ENCODE measurements at places on chromosomes 4 and X. TPM values are rescaled to one million over a fixed set of nuclear protein-coding genes. Genes with fewer than 3 reads are reported as not detected.

GRCh38 chrX:87517571-87518141, at the start of gene KLHL4:
Gene KLHL4 (plus strand): TSS chrX:87517802. CDS start chrX:87517894, 92 bp downstream.
- DNase-seq, result no peak

NPNT gene
- 41.8 TPM for polyA plus RNA-seq

CRMP1 gene
- 7.0 TPM for polyA plus RNA-seq

DNA sequence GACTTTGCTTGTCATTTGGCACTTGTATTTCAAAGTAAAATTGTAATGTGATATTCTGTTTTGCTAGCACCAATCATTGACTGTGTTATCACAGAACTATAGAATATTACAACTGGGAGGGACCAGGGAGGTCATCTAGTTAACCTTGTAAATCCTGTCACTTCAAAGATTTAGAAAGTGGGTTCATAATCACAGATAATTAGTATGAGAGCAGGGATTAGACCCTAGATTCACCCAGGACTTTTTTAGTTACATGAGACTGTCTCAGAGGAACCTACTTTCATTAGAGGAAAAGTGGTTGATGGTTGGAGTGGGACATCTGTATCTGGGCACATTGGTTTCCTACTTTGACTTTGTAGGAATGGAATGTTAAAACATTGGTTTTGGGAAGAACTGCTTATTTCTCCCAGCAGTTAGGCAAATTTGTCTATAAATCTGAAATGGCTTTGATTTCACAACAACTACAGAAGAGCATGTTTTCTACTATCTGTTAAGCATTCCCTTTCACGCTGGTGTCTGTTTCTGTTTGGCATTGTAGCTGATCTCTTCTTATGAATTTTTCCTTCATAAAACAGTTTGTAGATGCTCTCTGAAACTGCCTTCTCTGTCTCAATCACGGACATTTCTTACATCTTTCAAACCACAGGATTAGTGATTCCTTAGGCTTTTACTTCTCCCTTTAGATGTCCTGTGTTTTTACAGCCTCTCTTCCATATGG, 144.1 kb downstream of the DIPK2B start:
- no peak for DNase-seq

- DNase-seq, result no peak
Measured at GRCh38 chr4:77286906-77287305, 129.9 kb downstream of the CCNG2 start.

DNA sequence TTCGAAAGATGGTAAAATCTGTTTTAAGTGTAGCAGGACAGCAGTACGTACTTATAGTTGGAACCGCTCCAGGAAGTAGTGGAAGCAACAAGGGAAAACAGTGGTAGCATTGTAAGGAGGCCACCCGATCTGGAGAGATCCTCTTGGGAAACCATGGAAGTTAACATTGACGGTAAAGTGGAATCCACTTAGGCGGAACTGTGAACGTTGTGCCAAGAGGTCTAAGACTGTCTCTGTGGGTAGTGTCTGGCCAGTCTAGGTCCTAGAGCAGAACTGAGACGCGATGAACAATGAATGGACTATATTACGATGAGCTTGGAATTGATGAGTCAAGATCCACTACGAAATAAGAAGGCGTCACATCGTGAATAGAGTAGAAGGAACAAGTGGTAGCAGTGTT, 124.0 kb downstream of the TENM3 start:
- DNase-seq, result no peak

DCAF12L2 gene
- polyA plus RNA-seq, result 0.14 TPM

DNA sequence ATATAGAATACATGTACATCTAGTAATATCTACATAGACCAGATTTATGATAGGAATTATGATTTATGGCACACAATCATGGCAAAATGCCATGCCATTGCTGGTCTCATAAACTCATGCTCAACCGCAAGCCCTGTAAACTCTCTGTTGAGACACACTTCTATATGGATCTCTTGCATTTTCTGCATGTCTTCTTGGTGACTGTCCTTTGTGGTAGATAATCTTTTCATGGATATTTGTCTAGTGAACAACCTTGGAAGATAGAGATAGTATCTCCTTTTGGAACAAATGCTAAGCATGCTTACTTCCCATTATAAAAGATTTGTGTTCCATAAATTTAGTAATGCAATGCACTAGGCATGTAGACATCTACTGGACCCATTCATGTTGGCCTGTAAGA, 328.0 kb downstream of the NAF1 start:
- DNase-seq, result no peak

DNA sequence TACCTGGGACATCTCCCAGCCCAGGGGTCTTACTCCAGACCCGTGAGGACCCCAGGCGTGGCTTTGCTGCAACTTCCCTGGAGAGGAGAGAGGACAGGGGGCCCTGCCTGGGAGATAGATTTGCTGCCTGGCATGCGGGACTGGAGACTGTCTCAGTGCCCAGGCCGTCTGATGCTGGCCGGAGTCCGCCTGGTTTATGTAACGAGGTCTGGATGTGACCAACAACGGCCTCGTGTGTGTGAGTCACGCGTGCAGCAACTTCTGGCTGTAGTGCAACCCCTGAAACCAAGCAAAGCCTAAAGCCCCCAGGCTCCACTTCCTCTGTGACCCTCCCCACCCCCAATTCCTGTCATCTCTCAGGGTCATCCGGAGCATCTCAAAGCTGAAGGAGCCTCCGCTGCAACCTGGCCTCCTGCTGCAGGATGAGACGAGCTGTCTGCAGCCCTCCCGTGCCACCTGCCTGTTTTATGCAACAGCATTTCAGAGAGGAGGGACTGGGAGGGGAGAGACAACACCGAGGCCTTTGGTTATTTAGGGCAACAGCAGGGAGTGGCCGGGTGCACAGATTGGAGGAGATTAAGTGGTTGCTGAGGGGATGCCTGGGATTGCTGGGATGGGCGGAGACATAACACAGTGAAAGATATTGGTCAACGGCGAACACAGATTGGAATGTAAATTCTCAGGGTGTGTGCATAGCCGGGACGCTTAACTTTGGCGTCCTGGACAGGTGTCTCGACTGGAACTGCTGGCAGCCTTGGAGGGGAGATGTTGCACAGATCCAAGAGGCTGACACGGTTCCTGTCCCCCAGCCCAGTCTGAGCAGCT, 16.0 kb downstream of the XG start:
- no peak for DNase-seq

ZNF711 gene
- polyA plus RNA-seq, result 20.6 TPM

DNA sequence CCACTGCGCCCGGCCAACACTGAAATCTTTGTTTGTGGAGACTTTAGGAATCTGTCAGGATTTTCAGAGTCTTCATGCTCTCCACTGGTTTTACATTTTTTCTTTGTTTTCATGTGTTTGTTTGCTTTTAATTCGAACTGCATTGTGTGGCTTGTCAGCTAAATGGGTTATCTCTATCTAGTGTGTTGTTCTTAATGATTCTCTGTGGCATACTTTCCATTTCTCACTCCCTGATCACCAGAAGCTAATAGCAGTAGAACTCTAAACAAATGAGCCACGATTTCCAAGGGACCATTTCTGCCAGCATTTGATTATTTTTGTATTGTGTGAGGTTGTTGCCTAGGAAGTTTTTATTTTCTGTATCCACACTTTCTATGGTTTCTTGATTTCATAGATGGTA, 352.4 kb downstream of the CAMK2D start:
- no peak for DNase-seq

- DNase-seq, result no peak
Measured at GRCh38 chr4:2812612-2813354, 19.9 kb downstream of the SH3BP2 start.

DNA sequence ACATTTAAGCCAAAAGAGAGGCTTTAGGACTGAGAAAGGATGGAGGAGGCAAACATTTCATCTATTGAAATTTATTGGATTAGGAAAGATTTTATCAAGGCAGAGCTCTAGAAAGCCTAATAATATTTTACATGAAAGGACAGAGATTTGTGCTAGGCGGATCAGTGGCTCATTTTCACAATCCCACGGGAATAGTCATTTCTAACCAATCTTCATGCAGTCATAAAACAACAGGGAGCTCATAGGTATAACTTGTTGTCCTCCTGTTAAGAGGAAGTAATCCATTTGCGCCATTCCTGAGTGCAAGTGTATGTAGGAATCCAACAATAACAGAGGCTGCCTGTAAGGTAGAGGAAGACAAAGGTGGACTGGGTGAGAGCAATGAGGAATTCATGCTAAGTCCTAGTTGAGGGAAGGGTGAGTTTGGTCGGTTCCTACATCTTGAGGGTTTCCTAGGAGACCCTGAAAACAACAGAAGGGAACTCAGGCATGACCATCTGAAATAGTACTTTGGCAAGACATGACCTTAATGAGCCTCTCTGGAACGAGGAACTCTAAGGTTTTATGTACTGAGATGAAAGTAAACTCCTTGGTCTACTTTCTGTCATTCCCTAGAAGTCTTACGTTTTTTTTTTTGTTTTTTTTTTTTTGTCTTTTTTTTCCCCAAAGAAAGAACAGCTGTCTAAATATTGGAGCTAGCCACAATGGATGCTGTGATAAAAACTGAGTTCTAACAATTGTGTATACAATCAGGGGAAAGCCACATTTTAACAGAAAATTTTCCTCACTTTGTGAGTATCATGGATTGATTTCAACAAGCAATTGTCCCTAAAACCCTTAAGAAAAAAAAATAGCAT, 89.7 kb downstream of the GEMIN8 start:
- no peak for DNase-seq

DNA sequence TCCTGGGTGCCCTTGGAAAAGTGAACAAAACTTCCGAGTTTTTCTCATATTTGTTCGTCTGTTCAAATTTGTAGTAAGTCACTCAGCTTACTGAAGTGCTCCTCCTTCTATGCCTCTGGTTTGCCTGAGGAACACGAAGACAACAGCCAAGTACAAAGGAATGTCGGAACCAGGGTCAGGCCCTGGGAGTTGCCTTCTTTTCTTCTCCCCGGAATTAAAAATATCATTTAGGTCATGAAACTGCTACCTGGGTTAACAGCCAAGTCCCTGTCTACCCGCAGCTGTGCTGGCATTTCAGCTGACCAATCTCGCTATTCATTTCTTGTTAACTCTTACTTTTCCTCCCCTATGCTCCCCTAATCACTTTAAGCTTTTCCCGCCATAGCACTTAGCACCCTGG, 137.6 kb upstream of the TEX13D start:
- DNase-seq, result no peak

GRCh38 chrX:69197690-69198089, 32.4 kb upstream of the PJA1 start:
- no peak for DNase-seq

MAGEA2B gene
- not detected for polyA plus RNA-seq

GRCh38 chr4:77015390-77015789, 60.4 kb downstream of the CCNI start:
- DNase-seq, result no peak

DNA sequence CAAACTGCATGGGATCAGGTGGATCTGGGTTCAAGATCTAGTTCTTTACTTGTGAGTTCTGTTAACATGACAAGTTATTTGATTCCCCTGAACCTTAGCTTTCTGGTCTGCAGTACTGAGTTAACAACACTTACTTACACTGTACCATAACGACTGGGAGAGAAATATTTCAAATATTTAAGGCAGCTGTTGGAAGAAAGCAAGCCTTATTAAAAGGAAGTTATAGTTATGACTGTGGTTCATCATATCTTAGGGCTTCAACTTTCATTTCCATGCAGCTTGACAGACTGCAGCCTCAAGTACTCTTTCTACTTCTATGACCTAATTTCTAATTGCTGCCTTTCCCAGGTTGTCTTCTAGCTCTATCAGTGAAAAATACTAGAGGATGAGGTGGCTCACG, 40.0 kb upstream of the PDGFRA start:
- no peak for DNase-seq

NOX1 gene
- 1.4 TPM for polyA plus RNA-seq

- DNase-seq, result no peak
Measured at GRCh38 chr4:80711956-80712355, 318.6 kb upstream of the BMP3 start.

RP2 gene
- 8.5 TPM for polyA plus RNA-seq

- no peak for DNase-seq
Measured at GRCh38 chr4:91064157-91064853, 937.1 kb downstream of the CCSER1 start.

- DNase-seq, result no peak
Measured at GRCh38 chr4:112766422-112766821, 129.5 kb downstream of the LARP7 start.

DUSP9 gene
- polyA plus RNA-seq, result 0.07 TPM

ETDB gene
- polyA plus RNA-seq, result 0.25 TPM

CDKL2 gene
- 0.25 TPM for polyA plus RNA-seq

GRCh38 chr4:187090401-187090800, 366.7 kb upstream of the FAT1 start:
- no peak for DNase-seq

GRCh38 chr4:5972571-5972970, 45.7 kb downstream of the C4orf50 start:
- no peak for DNase-seq

NWD2 gene
- polyA plus RNA-seq, result 0.11 TPM

DNA sequence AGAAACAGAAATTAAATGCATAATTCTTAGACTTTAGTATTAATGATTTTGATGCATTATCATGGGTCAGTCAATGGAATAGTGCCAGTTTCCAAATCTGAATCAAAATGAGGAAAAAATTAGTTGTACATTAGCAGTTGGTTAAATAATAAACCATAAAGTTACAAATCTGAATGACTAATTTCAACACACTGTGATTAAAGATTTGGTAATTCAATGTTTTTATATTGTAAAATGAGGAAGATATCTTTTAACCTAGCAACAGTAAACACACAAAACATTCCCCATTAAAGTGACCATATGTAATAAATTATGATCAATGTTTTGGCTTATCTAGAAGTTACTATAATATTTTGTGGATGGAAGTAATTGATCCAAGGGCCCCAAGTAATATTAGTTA, 1.6 kb downstream of the FBXO8 start:
- DNase-seq, result no peak

VCX gene
- not detected for polyA plus RNA-seq

GRCh38 chr4:68123525-68123924, 6.1 kb downstream of the TMPRSS11F start:
- no peak for DNase-seq

DNA sequence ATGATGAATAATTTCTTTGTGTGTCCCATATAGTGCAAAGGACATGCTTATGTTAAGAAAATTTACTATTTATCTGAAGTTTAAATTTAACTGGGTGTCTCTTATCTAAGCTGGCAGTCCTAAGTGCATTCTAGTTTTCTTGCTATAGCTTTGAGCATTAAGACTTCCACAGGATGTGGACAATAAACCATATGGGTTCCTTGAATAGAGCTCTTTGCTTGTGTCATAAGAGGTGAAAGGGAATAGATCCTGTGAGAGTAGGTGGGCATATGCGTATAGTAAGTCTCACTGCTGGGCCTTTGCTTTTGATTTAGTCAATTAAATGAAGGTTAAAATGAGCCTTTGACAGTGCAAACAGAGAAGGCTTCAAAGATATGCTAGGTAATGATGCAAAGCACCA, 223.4 kb upstream of the GYPA start:
- no peak for DNase-seq

FHIP1A gene
- polyA plus RNA-seq, result 0.62 TPM

H2BW2 gene
- not detected for polyA plus RNA-seq

GRCh38 chr4:75338352-75338880, 175.8 kb downstream of the RCHY1 start:
- DNase-seq, result no peak

- no peak for DNase-seq
Measured at GRCh38 chrX:134847133-134847532, 143.7 kb upstream of the SMIM10 start.
